Naive thymus-derived CD8-positive, alpha-beta T cell (primary cell): ENCODE measurements at places on chromosomes 6 and 20. TPM values are rescaled to one million over a fixed set of nuclear protein-coding genes. Genes with fewer than 3 reads are reported as not detected.

DNA sequence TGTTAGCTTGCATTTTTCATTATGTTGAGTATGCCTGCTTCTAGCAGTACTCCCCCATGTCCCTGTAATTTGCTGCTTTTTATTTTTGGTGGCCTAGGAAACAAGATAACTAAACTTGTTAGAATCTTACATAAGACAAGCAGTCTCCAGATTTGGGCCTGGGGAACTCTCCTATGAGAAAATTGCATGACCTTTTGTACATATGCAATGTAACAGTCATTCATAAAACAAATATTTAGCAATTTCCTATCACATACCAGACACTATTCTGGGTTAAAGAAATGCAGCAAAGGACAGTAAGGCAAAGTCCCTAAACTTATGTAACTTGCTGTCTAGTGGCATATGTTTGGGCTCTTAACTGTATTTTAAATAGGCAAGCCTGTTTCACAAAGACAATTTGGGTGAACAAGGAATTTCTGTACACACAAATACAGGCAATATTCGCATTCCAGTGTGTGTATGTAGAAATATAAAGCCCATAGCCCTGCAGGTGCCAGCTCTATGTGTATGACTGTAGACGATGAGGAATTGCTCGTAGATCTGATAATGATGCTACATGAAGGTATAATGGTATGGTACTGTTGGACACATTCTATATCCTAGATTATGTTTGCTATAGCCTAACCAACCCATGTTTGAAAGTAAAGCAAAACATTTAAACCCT is 305.2 kb upstream of the CITED2 start:
- no peak for DNase-seq

GRCh38 chr6:140677781-140678528 is 1303.5 kb upstream of the CITED2 start:
- no peak for DNase-seq

DNA sequence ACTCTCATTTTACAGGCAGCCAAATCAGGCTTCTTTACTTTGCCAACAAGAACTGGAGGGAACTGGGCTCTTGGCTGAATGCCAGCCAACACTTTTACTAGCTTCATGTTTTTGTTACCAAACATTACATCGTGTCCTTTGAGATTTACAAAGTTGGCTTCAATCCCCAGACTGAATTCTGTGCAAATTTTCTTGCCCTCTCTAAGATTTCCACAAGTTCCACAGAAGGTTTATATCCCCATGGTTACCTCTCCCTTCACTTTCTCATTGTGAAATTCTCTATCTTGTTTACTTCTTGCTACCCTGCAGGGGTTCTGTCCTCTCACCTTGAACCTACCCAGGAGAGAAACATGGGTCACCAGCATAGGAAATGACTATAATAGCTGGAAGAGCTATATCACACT is 37.6 kb upstream of the PLCB1 start:
- DNase-seq: no peak

DNA sequence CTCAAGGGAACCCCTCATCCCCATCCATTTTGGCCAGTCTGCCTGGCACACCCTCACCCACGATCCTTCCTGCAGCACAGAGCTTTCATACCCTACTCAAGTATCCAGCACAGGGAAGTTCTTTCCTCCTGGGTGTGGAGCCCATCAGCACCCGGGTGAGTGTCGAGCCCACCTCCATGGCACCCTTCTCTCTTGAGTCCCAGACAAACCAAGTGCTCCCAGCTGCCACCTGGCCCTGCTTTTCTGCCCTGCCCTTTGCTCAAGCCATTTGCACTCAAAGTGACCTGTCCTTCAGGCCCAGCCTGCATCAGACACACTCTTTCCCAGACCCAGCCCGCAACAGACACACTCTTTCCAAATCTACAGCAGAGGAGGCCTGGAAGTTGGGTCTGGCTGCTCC is 257.2 kb downstream of the DLL1 start:
- DNase-seq: no peak

The NKX2-4 gene
- polyA plus RNA-seq: not detected

The RAET1L gene
- not detected for polyA plus RNA-seq
